ENCODE measurements at places on chromosomes 6 and 20.

GRCh38 chr6:151291722-151292059, 51.9 kb downstream of the AKAP12 start:
- DNase-seq, result no peak

DNA sequence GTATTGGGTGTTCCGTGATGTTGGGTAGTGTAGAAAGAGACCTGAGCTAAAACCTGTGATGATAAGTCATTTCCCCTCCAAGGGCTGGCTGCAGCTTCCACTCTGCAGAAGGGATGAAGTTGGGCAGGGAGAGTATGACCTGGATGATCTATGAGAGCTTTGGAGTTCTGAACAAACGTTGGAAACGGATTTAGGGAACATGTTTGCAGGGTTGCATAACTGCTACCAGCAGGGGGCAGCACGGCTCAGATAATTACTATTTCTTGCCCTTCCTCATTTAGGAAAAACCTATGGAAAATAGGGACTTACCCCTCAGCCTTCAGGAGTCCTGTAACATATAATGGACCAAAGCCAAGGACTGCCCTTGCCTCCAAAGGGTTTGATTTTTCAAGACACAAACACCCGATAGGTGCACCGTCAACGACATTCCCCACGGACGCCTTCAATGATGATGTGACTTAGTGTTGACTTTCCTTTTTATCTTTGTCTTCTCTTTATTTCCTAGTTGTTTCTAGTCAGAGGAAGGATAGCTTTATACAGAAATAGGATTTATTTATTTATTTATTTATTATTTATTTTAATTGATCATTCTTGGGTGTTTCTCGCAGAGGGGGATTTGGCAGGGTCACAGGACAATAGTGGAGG, 164.9 kb upstream of the SASH1 start:
- DNase-seq, result no peak

GRCh38 chr6:8082954-8083858, 19.0 kb upstream of the BLOC1S5 start:
- no peak for DNase-seq

DNA sequence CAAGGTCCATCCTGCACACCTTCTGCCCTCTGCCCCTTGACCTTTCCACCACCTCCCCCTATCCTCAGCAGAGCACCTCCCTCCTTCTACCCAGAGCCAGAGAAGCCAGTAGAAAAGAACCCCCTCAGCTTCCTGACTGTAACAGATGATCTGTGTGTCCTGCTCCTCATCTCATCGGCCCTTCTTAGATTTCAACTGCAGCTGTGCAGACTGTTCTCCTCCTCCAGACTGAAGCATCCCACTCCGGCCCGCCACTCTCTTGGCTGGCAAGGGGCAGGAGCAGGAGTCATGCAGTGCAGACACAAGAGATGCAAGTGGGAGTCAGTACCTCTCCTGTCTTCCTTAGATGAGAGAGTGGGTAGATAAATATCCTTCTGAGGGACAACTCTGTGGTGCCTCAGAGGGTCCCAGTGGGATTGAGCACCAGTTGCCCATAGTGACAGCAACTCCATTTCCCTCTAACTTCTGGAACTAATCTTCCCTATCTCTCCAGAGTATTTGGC, 163.5 kb upstream of the MLN start:
- no peak for DNase-seq

- DNase-seq, result no peak
Observed at GRCh38 chr6:149680503-149680902, 32.0 kb upstream of the KATNA1 start.

DNA sequence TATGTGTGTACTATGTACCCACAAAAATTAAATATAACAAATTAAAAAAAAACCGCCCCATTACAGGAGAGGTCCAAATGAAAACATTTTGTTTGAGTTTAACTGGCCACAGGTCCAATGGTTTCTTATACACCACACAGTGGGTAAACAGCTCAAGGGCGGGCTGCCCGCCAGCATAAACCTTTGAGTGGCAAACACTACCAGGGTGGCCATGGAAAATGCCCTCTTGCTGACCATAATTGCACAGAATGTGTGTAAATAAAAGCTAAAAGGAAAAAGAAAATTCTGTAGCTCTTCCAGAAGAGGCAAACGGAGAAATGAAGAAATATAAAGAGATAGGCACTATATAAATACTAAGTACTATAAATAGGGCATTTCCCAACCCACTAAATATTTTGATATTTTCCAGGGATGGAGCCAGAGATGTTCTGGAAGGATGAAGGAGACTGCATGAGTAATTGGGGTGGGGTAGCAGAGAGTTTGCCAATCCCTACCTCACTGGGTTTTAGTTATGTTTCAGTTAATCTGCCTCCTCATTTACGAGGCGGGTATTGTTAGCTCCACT, 1.1 kb upstream of the CDC5L start:
- no peak for DNase-seq

GRCh38 chr6:165575158-165575549, 87.9 kb downstream of the PDE10A start:
- DNase-seq, result no peak

GRCh38 chr6:93177438-93177837, 241.9 kb downstream of the EPHA7 start:
- no peak for DNase-seq

- no peak for DNase-seq
Observed at GRCh38 chr6:15437090-15437635, 191.3 kb downstream of the JARID2 start.

GRCh38 chr6:73282871-73283270, 19.9 kb upstream of the KHDC1 start:
- DNase-seq, result no peak

GRCh38 chr6:102895683-102896082, 1502.2 kb downstream of the GRIK2 start:
- no peak for DNase-seq

GRCh38 chr20:50585678-50586077, 75.5 kb downstream of the PTPN1 start:
- DNase-seq, result no peak

DNA sequence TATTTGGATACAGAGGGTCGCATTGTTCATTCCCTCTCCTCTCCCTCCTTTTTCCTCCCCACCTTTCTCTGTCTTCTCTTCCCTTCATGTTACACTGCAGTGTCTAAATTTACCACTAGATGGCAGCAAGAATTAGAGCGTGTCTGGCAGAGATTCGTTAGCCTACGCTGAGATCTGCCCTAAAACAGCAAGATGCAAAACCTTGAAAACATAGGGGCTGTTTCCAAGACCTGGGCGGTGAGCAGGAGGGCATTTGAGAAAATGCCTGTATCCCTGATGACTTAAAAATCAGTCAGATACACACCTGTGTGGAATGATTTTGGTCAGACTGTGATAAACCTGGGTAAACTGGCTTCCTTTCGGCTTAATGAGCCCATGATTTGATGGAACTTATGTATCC, 101.5 kb upstream of the ISM1 start:
- no peak for DNase-seq

GRCh38 chr6:134431421-134431859, 113.5 kb upstream of the SGK1 start:
- DNase-seq, result no peak

- no peak for DNase-seq
Observed at GRCh38 chr20:63253438-63254231, 628 bp downstream of the NKAIN4 start.

DNA sequence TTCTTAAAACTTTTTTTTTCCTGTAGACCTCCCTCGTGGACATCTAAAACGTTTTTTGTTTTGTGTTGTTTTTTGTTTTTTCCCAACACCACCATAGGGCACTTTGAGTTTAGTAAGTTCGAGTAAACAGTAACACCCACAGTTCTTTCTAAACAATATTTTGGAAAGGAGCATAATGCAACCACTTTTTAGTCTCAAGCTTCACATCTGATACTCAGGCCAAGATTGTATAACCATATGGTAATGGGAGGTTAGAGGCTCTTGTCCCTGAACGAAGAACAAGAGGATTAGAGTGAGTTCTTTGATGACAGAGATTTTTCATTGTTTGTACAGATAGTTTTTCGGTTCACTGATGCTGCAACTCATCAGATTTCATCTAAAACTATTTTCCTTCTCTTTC, 144.6 kb downstream of the MTHFD1L start:
- DNase-seq, result no peak
